Activated CD4-positive, alpha-beta T cell treated with anti-CD3 and anti-CD28 coated beads, Interleukin-2, amount 50 U/mL, for 1 hour (primary cell): ENCODE measurements at places on chromosomes 1 and 21.

DNA sequence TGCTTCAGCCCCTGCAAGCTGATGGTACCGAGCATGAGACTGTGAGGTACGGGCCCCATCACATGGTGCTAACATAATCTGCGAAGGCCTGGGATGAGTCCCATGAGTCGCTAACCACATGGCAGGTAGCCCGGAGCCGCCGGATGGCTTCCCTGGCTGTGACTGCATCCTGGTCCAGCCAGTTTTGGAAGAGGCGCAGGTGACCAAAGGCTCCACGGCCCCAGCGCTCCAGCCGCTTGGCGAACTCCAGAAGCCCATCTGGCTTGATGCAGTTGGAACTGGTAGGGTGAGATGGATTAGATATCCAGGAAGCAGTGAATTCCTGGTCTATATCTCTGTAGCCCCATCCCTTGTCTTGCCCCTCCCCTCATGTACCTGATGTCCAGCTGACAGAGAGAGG, 24.6 kb downstream of the LRRC41 start:
- no peak for DNase-seq

GRCh38 chr1:176541663-176542062, 78.7 kb downstream of the PAPPA2 start:
- DNase-seq, result no peak

GRCh38 chr1:210398466-210398865, 69.8 kb downstream of the HHAT start:
- no peak for DNase-seq

GRCh38 chr1:39452540-39452939, 38.9 kb upstream of the BMP8A start:
- no peak for DNase-seq

DNA sequence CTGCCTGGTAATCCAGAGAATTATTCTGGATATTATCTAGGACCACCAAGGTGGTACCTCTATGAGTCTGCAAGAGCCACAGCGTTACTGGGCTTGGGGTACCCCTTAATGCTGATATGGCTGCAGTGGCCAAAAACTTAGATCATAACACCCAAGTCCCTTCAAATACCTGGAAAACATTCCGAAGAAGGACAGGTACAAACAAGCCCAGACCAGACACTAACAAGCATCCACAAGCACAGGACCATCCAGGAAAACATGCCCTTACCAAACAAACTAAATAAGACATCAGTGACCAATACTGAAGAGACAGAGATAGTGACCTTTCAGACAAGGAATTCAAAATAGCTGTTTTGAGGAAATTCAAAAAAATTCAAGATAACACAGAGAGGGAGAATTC, 2.9 kb downstream of the C1orf105 start:
- no peak for DNase-seq

GRCh38 chr1:220726634-220727033, 21.5 kb upstream of the MTARC2 start:
- no peak for DNase-seq

GRCh38 chr1:220828950-220829586, 42.4 kb downstream of the MTARC1 start:
- DNase-seq, result no peak

GRCh38 chr1:246959944-246960693, 28.4 kb upstream of the AHCTF1 start:
- DNase-seq, result no peak

DNA sequence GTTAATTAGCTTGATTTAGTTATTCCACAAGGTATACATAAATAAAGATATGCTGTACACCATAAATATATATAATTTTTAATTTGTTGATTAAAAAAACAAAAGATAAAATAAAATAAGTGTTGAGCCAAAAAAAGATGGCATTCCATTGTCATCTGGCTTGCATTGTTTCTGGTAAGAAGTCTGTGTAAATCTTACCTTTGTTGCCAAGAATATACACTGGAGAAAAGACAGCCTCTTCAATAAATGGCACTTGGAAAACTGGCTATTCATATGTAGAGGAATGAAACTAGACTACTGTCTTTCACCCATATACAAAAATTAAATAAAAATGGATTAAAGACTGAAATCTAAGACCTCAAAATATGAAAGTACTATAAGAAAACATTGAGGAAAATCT, 196.5 kb downstream of the IER5 start:
- no peak for DNase-seq

- DNase-seq, result no peak
Observed at GRCh38 chr21:34640858-34641257, 25.9 kb upstream of the RCAN1 start.

GRCh38 chr1:33975961-33976360, 112.1 kb downstream of the HMGB4 start:
- no peak for DNase-seq

DNA sequence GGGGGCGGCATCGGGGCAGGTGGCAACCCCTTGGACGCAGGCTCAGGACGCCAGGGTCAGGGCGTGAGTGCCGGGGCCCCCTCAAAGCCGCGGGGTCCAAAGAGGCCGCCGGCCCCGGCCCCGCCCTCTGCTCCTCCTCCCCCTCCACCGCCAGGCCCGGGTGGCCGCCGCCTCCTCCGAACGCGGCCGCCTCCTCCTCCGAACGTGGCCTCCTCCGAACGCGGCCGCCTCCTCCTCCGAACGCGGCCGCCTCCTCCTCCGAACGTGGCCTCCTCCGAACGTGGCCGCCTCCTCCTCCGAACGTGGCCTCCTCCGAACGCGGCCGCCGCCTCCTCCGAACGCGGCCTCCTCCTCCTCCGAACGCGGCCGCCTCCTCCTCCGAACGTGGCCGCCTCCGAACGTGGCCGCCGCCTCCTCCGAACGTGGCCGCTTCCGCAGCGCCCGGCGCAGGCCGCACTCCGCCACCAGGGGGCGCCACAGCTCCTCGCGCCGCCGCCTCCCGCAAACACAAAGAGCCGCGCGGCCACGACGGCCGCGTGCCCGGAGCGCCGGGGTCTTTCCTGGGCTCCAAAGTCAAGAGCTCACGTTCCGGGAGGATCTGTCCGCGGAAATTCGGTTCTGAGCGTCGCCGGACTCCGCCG, 19.3 kb upstream of the SAMD11 start:
- DNase-seq, result peak; percentile 83

DNA sequence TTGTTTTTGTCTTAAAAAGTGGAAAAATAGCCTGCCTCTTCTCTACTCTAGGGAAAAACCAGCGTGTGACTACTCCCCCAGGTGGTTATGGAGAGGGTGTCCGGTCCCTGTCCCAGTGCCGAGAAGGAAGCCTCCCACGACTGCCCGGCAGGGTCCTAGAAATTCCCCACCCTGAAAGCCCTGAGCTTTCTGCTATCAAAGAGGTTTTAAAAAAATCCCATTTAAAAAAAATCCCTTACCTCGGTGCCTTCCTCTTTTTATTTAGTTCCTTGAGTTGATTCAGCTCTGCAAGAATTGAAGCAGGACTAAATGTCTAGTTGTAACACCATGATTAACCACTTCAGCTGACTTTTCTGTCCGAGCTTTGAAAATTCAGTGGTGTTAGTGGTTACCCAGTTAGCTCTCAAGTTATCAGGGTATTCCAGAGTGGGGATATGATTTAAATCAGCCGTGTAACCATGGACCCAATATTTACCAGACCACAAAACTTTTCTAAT, 35.0 kb upstream of the TDRD10 start:
- no peak for DNase-seq

GRCh38 chr1:113321771-113322387, 68.4 kb upstream of the MAGI3 start:
- DNase-seq, result no peak

GRCh38 chr1:54227091-54227602, 27.2 kb downstream of the MRPL37 start:
- no peak for DNase-seq

- no peak for DNase-seq
Observed at GRCh38 chr1:229102741-229103391, 168.0 kb upstream of the RAB4A start.

GRCh38 chr21:31173881-31174555, 135.7 kb upstream of the KRTAP19-8 start:
- peak; percentile 56 for DNase-seq

DNA sequence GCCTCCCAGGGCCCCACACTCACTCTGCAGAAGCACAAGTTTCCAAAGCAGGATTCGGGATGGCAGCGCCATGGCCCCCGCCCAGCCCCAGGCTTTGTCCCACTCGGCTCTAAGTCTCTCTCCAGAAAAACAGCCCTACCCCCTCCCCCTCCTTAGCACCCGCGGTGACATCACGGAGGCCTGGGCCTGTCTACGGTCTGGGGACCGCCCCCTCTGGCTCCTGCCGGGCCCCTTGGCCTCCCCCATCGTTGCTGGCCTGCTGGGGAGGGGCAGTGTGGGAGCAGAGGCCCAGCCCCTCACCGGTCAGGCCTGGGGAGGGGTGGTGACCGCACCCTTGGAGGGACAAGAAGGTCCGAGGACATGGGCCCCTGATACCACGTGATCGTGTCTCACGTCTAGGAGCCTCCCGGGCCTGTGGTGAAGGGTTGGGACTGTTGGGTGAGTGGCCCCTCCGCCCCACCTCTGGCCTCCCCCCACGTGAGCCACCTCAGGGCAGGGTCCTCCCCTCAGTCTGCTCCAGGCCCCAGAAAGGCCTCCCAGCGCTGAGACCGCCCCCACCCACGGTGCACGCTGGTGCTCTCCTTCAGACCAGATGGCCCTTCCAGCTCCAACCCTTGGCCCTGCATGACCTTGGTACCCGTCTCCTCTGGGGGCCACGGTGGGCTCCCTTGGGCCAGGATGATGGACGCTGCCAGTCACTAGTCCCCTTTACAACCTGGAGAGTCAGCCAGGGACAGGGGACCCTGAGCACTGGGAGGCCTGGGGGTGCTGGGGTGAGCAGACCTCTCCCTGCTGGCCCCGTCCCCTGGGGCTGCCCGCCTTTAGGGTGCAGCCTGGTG, at the start of gene MXRA8:
Gene MXRA8, minus strand, starts transcription at position 123 of the 839 bp plus-strand sequence. Its CDS starts 51 bp downstream, at position 72.
- no peak for DNase-seq

- DNase-seq, result no peak
Observed at GRCh38 chr21:46392921-46393320, 65.8 kb upstream of the DIP2A start.

- no peak for DNase-seq
Observed at GRCh38 chr1:161008869-161009510, 12.0 kb downstream of the F11R start.

- DNase-seq, result no peak
Observed at GRCh38 chr1:40877698-40878097, 15.5 kb upstream of the CITED4 start.
